ENCODE measurements at places on chromosomes 2 and 18. TPM values are rescaled to one million over a fixed set of nuclear protein-coding genes. Genes with fewer than 3 reads are reported as not detected.

ALPG gene
- not detected for total RNA-seq

SCYGR4 gene
- total RNA-seq = not detected

ERBB4 gene
- not detected for total RNA-seq

CROCC2 gene
- total RNA-seq = not detected

ACADL gene
- not detected for total RNA-seq

FAP gene
- total RNA-seq = 3.0 TPM

GPC1 gene
- total RNA-seq = 116 TPM

TDRD15 gene
- not detected for total RNA-seq

GAL3ST2 gene
- not detected for total RNA-seq

CXXC1 gene
- total RNA-seq = 51.3 TPM

DNA sequence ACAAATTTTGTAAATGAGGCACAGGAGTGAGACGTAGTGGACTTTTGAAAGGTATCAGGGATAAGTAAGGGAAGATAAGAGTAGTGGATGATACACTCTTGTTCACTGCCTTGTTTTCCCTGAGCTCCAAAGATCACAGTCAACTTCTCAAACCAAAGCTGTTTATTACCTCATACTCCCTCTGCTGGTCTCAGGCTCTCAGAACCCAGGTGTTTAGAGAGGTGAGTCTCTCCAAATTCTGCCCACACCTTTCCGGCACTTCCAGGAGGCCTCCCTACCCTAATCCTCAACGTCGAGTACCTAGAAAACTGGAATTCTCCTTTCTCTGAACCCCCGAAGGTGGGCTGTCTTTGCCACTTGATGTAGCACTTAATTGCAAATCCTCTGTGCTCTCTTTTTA, 621.1 kb downstream of the BCL11A start:
- no peak for DNase-seq

GRCh38 chr18:40133253-40133652, 1821.8 kb upstream of the PIK3C3 start:
- peak; percentile 7 for DNase-seq

DNA sequence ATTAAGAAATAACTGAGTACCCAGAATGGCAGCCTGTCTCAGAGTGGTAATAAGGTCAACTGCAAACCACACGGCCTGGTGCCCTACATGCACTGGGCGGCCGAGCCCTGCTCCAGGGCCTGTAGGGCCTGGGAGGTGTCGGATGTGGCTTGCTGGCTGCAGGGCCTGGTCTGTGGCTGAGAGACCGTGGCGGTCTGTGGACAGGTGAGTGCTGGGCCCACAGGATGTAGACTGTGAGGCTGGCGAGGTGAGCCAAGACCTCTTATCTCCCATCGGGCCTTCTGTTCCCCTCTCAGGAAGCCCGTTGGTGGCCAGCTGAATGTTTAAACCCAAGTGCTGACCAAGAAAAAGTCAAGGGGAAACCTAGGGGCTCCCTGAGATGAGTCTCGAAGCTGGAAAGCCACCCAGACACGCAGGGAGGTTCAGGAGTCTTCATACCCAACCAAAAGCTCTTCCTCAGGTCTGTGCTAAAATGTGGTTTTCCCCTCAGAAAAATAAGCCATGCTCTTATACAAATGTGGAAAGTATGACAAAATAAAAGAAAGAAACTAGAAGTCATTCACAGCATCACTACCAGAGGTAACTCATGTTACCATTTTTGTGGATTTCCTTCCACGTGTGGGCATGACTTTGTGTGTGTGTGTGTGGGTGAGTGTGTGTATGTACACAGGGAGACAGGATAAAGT, 47.7 kb upstream of the CTDP1 start:
- DNase-seq = no peak

DNA sequence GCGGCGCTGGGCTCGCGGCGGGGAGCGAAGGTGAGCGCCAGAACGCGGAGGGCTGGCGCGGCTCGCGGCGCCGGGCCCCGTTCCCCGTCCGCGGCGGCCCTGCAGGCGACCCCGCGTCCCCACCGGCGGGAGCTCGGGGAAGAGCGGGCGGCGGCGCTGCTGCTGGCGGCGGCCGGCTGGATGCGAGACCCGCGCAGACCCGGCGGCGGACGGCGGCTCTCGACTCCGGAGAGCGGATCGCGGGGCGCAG, 213 bp downstream of the DOK6 start:
- DNase-seq = no peak

- no peak for DNase-seq
These were observed 76.9 kb upstream of the NRXN1 start for GRCh38 chr2:51108794-51109193.

GRCh38 chr2:215466097-215466909, 30.4 kb upstream of the FN1 start:
- DNase-seq = peak; percentile 74

GRCh38 chr2:150389447-150389846, 98.0 kb downstream of the RND3 start:
- DNase-seq = peak; percentile 16

GRCh38 chr2:176291335-176291734, 22.1 kb downstream of the MTX2 start:
- DNase-seq = no peak

DNA sequence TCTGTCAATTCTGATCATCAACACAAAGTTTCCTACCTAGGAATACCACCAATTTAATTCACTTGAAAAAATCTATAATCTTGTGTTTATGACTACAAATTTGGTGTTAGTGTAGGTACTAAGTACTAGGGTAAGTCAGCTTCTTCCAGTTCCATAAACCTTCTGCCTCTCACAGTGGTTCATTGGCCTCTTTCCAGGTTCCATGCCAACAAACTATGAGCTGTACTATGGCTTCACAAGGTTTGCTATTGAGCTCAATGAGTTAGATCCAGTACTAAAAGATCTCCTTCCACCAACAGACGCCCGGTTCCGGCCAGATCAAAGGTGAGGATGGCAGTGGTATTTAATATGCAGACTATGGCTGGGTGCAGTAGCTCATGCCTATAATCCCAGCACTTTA, 58.8 kb downstream of the PRKRA start:
- DNase-seq = peak; percentile 64

GRCh38 chr2:40474306-40474705, 22.4 kb upstream of the SLC8A1 start:
- DNase-seq = no peak

- DNase-seq = no peak
These were observed 121.0 kb upstream of the XPO1 start for GRCh38 chr2:61658841-61659780.

- no peak for DNase-seq
These were observed 61.1 kb upstream of the ZNG1B start for GRCh38 chr2:113376253-113376912.

GRCh38 chr2:3594493-3595281, at the start of gene COLEC11:
TSS of gene COLEC11 (plus strand) at chr2:3595112. CDS start at chr2:3604341, 9,229 bp downstream.
- DNase-seq = no peak

DNA sequence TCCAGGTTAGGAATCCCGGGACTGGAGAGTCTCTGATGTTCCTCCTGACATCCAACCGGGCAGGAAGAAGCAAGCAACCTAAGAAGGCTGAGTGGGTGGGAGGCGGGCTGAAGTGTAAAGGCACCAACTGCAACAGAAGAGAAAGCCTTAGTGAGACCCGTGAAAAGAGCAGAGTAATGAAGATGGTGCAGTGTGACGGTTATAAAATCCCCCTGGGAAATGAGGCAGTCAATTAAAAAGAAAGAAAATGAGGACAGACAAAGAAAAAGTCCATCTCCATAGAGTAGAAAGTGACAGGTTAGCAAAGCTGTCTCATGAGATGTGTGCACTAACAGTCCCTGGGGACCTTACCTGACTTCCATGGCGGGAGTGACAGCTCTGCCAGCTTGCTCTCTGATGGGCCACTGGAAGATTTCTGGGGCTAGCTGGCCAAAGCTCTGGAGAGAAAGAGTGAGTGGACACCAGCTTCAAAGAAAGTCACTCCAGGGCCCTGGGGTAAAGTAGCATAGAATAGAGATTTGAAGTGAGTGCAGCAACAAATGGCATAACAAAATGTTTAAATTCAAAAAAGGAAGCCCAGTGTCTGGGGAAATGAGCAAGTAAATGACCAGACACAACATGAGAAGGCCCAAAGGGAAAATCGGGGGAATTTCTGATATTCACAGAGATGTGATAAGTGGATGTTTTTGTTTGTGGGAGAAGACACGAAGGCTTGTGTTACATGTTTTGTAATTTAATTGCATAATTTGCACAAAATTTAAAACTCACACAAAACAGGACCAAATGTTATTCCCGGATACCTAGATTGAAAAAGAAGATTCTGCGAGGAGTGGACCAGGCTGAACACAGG, 44.1 kb upstream of the IGFBP2 start:
- DNase-seq = no peak

DNA sequence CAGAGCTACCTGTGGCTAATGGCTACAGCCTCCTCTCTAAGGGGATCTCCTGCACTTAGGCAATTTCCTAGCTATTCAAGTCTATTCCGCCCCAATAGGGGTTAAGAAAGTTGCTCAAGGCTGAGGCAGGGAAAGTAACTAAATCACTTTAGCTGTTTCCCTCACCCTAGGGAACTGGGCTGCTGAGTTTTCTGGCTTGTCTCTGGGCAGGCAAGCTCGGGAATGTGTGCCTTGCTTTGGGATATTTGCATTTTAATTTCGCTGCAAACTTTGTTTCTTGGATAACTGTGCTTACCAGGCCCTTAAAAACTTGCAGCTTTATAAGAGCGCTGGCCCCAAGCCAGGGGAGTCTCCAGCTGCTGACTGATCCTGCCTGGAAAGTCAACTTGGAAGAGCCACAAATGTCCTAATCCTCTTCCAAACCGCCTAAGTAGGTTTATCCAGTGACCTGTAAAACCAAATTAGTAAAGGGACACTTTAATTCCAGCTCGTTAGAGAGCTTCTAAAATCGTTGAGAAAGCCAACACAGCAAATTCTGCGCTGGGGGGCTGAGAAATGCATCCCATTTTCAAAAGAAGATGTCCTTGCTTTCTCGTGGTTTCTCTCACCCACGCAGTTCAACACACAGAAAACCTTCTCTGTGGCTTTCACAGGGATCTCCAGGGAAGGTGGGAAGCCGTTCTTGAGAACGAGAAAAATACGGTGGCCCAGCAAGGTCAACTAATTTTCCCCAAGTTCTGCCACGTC, 59.5 kb upstream of the SP3 start:
- no peak for DNase-seq

GRCh38 chr2:145593280-145593679, 1073.4 kb upstream of the ZEB2 start:
- DNase-seq = no peak

DNA sequence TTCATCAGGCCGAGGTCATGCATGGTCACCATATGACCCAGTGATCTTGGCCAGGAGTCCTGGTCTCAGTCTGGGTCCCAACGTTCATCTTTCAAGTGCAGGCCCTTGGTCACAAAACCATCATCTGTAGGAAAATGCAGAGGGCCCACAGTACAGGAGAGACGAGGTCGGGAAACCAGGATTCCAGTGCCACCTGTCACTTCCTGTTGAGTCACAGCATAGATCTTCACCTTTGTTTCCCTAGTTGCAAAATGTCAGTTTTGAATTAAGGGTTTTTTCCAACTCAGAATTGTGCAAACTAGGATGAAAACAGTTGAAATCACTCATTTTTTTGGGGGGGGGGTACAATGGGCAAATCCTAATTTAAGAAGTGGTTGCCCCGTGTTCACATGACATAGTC, 162.2 kb downstream of the INSIG2 start:
- DNase-seq = no peak

DNA sequence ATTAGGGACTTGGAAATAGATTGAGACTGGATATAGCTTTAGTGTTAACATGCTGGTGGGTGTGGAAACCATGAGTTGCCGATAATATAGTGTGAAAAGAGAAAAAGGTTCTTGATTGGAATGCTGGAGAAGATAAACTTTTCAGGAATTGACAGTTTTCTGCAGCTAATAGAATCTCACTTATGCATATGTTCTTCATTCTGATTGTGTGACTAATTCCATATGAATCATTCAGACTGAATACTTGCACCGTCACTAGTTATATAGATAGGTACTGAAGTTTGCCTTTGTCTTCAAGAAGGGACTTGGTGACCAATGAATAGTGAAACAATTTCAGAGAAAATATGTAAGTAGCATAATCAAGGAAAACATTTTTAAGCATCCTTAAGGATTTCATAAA, 225.7 kb upstream of the FOSL2 start:
- peak; percentile 68 for DNase-seq
